ENCODE measurements at places on chromosomes 4 and X. TPM values are rescaled to one million over a fixed set of nuclear protein-coding genes. Genes with fewer than 3 reads are reported as not detected.

DNA sequence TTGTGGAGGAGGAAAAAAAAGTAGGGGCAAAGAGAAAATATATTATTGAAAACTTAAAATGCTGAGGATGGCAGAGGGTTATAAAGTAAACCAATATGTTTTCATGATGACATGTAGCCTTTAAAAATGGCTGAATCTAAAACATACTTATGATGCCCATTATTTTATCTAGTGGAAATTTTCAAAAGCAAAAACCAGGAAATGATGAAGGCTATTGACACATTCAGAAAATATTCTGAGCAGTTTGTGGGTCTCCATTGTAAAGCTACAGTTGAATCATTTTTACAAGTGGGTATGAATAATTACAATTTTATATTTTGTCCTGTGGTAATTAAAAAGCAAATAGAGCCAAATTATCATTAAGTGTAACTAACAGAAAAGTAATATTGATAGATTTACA, 10.7 kb downstream of the PLS3 start:
- H3K27ac ChIP-seq: no peak overlapping the region
- no peak overlapping the region for H3K4me3 ChIP-seq
- no peak for DNase-seq
- peaks cover 52% of the 10 kb centered on the region for H3K36me3 ChIP-seq

Gene DRD5
- not detected for total RNA-seq

- no peak overlapping the region for H3K27ac ChIP-seq
- no peaks in the 10 kb centered on the region for H3K27me3 ChIP-seq
- no peak overlapping the region for H3K4me3 ChIP-seq
- no peaks in the 10 kb centered on the region for H3K4me1 ChIP-seq
- peak; percentile 68 for DNase-seq
- H3K36me3 ChIP-seq: peaks cover 54% of the 10 kb centered on the region
Measured at GRCh38 chr4:25792200-25792791, 70.5 kb downstream of the SEL1L3 start.

Gene USP17L10
- not detected for total RNA-seq

Gene FGF2
- 95.2 TPM for total RNA-seq

DNA sequence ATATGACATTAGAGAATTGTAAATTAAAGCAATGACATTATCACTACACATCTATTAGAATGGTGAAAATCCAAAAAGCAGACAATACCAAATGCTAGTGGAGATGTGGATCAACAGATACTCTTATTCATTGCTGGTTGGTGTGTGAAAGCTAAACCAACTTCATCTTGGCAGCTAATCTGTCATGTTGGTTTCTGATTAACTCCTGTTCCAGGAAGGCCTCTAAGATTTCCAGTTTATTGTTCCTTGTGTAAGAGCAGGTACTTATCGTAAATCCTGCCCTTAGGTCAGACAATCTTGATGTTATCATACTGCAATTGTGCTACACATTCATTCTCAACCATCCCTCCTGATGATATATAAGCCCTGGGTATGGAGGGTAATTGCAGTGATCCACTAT, 809.0 kb upstream of the DIAPH2 start:
- DNase-seq: no peak
- no peaks in the 10 kb centered on the region for H3K36me3 ChIP-seq
- no peak overlapping the region for H3K27ac ChIP-seq
- H3K4me1 ChIP-seq: no peaks in the 10 kb centered on the region
- H3K27me3 ChIP-seq: no peaks in the 10 kb centered on the region

Gene NAP1L2
- 12.8 TPM for total RNA-seq

- DNase-seq: no peak
- H3K27me3 ChIP-seq: no peaks in the 10 kb centered on the region
- H3K4me1 ChIP-seq: no peaks in the 10 kb centered on the region
- H3K36me3 ChIP-seq: peaks cover 4% of the 10 kb centered on the region
- no peak overlapping the region for H3K27ac ChIP-seq
Measured at GRCh38 chr4:33453916-33454315, 2733.7 kb downstream of the PCDH7 start.

Gene RAB39B
- 7.2 TPM for total RNA-seq

DNA sequence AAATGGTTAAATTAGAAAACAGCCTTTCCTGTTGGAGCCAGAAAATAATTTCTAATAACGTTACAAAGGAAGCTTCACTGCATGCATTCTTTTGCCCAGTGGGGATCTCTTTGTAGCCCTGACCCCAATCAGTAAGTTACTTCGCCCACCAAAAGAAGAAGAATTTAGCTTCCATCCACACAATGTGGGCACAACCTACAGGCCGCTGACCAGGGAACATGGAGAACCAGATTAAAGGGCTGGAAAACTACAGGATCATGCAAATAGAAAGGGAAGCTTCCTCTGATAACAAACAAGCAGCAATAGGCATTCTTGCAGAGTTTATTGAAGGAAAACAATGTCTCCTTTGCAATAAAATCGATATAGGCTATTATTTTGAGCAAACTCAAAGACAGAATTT, 21.3 kb upstream of the TSPAN5 start:
- no peak overlapping the region for H3K4me3 ChIP-seq
- DNase-seq: no peak
- no peaks in the 10 kb centered on the region for H3K27me3 ChIP-seq
- H3K27ac ChIP-seq: no peak overlapping the region
- H3K4me1 ChIP-seq: no peaks in the 10 kb centered on the region
